ENCODE measurements at places on chromosomes 4 and X.

- no peak for DNase-seq
Observed at GRCh38 chr4:38939165-38939564, 71.6 kb downstream of the FAM114A1 start.

DNA sequence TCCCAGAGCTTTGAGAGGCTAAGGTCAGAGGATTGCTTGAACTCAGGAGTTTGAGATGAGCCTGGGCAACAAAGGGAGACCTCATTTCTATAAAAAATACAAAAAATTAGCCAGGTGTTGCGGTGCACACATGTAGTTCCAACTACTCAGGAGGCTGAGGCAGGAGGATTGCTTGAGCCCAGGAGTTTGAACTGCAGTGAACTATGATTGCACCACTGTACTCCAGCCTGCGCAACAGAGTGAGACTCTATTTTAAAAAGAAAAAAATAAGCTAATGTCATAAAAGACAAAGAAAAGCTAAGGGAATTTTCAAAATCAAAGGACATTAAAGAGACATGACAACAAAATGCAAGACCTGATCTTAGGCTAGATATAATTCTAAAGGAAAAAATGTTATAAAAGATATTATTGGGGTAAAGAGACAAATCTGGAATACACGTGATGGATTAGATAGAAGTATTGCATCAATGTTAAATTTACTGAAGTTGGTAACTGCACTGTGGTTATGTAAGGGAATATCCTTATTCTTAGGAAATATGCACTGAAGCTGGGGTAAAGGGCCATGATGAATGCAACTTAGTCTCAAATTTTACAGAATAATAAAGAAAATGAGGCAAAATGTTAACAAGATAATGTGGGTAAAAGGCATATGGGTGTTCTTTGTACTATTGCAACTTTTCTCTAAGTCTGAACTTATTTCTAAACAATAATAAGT, 75.2 kb downstream of the SPRY1 start:
- DNase-seq: no peak

DNA sequence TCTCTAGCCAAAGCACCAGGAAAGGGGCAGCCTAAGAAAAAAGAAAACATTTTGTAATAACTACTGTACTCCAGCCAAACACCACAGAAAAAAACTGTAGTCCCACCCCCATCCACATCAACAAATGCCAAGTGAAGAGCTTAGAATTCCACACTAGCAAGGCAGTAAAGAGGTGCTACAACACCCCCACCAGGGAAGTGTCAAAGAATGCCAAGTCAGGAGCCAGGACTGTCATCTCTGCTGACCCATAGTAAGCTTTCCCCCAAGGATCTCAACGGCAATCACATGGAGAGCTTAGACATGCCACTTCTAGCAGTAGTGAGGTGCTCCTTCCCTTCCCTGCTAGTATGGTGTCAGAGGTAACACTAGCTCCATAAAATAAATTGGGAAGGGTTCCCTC, 34.4 kb upstream of the CCDC160 start:
- no peak for DNase-seq

GRCh38 chrX:11172415-11172814, 61.3 kb downstream of the HCCS start:
- no peak for DNase-seq

- DNase-seq: no peak
Observed at GRCh38 chrX:641671-642435, 11.3 kb downstream of the SHOX start.

Data from NCI-H524 treated with DMSO at 0.1 percent for 48 hours (cell line).